ENCODE measurements at places on chromosomes 6 and 20. TPM values are rescaled to one million over a fixed set of nuclear protein-coding genes. Genes with fewer than 3 reads are reported as not detected.

DNA sequence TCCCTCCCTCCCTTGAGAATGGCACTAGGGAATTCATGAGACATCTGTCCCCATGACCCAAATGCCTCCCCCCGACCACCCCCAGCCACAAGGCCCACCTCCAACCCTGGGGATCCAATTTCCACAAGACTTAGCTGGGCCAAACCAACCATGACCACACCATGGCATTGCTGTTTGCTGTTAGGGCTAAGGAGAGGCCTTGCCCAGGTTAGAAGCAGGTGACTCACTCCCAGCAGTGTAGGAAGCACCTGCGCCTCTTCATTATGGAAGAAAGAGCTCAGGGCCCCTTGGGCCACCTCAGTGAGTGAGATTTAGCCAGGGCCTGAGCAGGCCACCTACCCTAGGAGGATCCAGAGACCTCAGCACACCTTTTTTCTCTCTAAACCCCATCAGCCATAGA, 337.9 kb downstream of the TAF4 start:
- no peak for DNase-seq

DNA sequence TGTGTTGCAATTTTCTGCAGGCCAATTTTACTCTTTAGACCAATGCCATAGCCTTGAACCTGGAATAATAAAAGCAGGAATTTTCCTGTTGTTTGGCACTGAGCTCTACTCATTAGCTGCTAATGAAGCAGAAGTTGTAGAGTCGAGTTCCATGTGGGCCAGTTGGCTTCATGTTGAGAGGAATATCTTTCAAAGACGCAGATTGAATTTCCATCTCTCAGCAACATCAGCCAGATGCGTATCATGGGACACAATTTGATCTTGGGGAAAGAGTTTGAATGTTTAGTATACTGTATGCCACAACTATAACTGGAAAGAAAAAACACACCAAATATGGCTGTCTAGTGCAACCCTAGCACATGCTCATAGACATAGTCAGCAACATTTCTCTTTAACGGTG, 259.6 kb downstream of the BCKDHB start:
- DNase-seq, result no peak

DNA sequence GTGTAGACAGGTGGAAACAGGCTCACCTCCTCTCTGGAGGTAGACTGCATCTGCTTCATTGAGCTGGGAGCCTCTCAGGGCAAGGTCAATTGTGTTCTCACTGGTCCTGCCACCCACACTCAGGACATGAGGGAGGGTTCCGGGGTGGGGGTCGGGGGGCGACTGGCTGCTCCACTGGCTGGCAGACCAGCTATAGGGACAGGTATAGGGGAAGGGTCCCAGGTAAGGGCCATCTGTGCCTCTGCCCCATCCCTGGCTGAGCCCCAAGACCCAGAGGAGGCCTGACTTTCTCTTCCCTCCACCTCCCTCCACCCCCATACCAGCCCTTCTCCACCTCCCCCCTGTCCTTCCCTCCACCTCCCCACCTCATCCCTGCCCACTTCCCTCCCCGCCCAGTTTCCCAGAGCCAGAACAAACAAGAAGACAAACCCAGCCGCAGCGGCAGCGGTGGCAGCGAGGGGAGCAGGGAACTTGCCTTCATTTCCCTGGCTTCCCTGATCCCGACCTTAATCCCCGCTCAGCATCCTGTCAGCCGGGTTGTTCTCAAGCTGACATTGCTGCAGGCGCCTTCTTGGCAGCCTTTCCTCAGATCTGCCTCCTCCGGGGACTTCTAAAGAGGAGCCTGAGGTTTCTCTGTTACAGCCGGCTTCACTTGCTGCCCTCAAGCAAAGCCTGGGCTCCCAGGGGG, 18.3 kb upstream of the FOXP4 start:
- DNase-seq, result no peak

DNA sequence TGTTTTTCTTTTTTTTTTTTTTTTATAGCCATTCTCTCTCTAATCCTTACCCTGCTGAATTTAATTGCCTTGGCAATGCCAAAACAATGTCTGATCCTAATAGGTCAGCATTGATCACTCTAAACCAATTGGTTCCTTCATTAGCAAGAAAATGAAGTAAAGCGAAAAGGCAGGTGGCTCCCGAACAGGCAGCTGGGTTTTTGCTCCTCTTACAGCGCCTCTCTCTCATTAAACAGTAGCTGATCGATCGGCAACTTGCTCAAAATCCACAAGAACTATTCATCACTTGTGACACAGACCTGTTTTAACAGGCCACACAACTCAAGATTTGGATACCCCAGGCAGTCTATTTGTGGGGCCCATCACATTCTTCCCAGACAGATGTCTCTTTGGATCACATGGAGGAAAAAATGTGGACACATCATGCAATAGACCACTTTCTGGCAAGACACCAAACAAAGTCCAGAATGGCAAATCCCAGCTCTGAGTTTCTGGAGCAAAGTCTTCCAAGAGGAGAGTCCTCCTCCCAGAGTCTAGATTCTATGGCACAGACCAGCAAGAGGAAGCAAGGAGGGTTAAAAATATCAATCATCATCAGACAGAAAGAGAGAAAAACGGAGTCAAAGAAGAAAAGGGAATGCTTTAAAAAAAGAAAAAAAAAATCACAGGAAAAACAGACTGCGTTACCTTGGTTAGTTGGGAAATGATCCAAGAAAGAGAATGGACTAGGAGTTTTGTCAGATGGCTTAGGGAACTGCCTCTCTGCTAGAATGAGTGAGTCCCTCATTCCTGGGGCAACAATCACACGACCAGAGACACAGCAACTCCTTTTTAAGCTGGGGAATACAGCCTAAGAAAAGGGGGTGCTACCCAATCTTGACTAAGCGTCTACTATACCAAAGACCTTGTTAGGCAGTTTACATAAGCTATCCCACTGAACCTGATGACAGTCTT, 247.8 kb downstream of the BTBD9 start:
- peak; percentile 16 for DNase-seq

GRCh38 chr20:49936153-49937026, at the start of gene RNF114:
Gene RNF114, plus strand, starts transcription at chr20:49936397. Its CDS starts 16 bp downstream, at chr20:49936413.
- peak; percentile 54 for DNase-seq

DNA sequence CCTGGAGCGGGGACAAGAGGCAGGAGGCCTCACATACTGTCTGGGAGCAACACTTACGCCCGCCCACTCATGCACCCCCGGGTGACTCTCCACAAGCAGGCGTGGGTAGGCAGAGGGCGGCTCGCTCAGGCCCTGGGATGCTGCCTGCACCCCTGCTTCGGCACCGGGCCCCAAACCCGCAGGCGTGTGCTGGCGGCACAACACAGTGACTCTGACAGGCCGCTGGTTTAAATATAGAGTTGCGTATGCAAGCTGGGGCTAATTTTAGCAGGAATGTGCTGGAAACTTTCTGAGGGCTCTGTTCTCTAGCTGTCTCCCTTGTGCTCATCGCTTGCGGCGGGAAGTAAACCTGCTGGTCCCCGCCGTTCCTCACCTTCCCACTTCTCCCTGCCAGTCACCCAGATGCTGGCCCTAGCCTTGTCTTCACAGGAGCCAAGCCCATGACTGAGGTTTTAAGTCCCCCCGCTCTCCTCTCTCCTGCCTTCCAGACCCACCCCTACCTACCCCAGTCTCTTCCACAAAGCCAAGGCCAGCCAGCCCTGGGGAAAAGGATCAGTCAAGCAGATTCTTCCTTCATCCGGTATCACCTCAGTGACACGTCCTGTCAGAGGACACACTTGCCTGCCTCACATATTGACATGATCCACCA, 94.5 kb upstream of the FOXP4 start:
- DNase-seq, result no peak

DNA sequence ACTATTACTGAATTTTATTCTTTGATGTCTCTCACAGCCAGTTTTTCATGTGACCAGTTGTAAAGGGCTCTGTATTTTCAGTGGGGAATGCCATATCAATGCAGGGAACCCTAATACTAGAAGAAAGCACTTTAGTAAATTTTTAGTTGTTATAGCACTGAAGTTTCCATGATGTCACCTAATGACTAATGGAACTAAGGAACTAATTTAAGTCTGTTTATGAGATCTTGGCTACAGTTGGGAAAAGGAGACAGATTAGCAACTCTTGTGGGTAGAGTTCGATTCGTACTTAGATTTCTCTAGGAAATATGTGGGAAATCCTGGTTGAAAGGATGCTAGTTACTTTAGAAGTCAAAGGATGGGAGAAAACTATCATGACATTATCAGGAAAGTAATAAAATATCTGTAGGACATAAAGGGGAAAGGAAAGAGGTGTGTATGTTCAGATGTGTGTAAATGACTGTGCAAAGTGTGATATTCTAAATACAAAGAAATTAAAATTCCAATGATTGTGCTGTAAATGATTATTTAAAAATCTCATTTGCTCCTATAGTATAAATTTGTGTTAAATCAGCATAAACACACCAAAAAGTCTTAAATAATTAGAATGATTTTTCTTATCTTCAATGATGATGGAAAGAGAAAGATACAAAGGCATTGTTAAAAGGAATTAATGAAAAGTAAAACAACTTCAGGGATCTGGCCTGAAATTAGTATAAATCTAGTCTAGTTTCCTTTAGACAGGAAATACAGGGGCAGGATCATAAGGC, 103.4 kb downstream of the LRRC1 start:
- no peak for DNase-seq

DNA sequence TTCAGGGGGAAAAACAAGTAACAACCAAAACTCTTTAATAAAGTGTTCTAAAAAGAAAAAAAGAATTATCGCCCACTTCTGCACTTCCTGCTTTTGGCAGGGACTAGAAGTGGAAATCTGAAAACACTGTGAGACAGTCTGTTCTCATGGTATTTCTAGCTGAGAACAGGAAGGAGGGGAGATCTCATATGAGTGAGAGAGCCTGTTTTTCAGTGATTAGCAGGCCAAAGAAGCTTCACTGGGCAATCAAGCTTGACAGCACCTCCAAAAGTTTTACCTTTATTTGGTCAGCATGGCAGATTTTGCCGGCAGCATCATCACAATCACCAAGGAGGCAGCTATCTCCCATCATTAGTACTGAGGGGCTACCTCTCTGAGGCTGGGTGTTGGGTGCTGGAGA, 79.5 kb upstream of the ATXN1 start:
- DNase-seq, result no peak

DNA sequence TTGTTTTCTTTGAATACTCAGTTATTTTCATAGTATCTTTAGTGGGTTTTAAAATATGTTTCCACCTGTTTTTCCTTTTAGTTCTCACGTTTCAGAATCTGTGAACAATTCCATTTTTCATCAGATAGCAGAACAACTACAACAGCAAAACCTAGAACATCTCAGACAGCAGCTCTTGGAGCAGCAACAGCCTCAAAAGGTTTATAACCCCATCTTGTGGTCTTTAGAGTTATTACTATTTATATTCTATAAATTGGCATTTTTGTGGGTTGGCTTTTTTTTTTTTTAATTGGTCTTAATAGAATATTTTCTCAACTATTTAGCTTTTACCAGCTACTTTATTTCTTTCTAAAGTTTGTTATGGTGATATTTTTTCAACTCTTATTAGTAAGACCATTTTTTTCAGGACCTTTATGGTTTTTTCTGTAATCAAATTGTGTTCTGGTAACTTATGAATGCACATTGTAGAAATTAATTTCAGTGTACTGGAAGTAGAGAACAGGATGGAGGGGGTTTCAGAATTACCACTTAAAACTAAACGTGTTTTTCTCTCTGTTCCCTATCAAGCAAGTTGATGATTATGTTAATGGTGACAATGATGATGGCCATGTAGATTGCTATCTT, 72.2 kb downstream of the SCAF8 start:
- DNase-seq, result peak; percentile 13

EFCAB8 gene
- total RNA-seq, result not detected

RNF39 gene
- 0.06 TPM for total RNA-seq

SDCBP2 gene
- total RNA-seq, result 1.1 TPM

Measured in HT1080 (cell line).